Panc1 (cell line): ENCODE measurements at places on chromosomes 3 and 15. TPM values are rescaled to one million over a fixed set of nuclear protein-coding genes. Genes with fewer than 3 reads are reported as not detected.

The DIS3L gene
- 31.1 TPM for total RNA-seq

The DAZL gene
- total RNA-seq: not detected

The ACTC1 gene
- not detected for total RNA-seq

GRCh38 chr3:110971010-110971601 lies 100.5 kb upstream of the NECTIN3 start:
- no peaks in the 10 kb centered on the region for H3K27me3 ChIP-seq
- no peak overlapping the region for H3K4me3 ChIP-seq
- H3K36me3 ChIP-seq: no peaks in the 10 kb centered on the region
- H3K27ac ChIP-seq: no peak overlapping the region
- DNase-seq: no peak

- H3K36me3 ChIP-seq: no peaks in the 10 kb centered on the region
- no peak for DNase-seq
- no peaks in the 10 kb centered on the region for H3K4me1 ChIP-seq
- H3K27me3 ChIP-seq: no peaks in the 10 kb centered on the region
- H3K4me3 ChIP-seq: no peak overlapping the region
- no peak overlapping the region for H3K27ac ChIP-seq
These were observed 525.0 kb downstream of the GABRG3 start for GRCh38 chr15:27495963-27496459.

DNA sequence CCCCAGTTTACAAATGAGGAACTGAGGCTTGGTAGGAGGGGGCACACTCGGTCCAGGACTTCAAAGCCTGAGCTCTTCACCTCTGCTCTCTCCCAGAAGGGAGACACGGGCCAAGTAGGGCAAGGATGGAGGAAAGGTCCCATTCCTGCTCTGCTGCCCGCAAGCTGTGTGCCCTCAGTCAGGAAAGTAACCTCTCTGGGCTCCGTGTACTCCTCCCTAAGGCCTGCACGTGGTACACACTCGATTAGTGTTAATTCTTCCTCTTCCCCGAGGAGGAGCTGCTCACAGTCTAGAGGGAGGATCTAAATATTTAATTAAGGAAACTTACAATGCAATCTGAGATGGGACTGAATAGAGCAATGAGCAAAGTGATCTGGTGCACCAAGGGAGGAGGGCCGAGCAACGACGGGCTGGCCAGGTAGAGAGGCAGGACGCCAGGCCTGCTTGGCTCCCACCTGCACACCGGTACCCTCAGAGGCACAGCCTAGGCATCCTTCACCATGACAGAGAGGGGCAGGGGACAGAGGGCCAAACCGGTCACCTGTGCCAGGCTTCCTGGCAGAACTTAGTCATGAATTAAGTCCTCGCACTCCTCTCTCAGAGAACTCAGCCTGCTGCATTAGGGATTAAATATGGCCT lies 47.2 kb upstream of the IQSEC1 start:
- DNase-seq: no peak
- H3K4me1 ChIP-seq: no peaks in the 10 kb centered on the region
- no peak overlapping the region for H3K27ac ChIP-seq
- H3K36me3 ChIP-seq: no peaks in the 10 kb centered on the region
- H3K27me3 ChIP-seq: no peaks in the 10 kb centered on the region
- no peak overlapping the region for H3K4me3 ChIP-seq

GRCh38 chr3:35931867-35932266 lies 292.5 kb downstream of the ARPP21 start:
- H3K27ac ChIP-seq: no peak overlapping the region
- H3K36me3 ChIP-seq: no peaks in the 10 kb centered on the region
- H3K27me3 ChIP-seq: no peaks in the 10 kb centered on the region

DNA sequence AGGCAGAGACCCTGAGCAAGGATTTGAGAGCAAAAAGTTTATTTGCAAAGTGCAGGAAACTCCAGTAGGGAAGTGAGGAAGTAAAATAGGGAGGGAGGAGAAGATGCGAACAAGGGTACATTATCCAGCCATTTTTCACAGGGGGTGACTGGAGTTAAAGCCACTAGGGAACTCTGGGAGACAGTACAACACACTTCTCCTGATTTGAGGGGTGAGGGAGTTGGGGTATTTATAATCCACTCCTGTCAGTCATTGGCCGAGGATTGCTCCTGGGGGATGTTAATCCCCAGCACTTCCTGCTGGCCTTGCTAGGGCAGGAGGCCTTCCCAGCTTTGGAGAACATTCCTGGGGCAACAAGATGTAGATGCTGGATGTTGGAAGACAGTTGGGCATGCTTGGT lies 28.2 kb downstream of the CCR3 start:
- DNase-seq: no peak
- H3K27ac ChIP-seq: no peak overlapping the region
- H3K36me3 ChIP-seq: no peaks in the 10 kb centered on the region
- no peak overlapping the region for H3K4me3 ChIP-seq
- H3K27me3 ChIP-seq: 0 out of 2 replicates have a peak, but pooled peaks cover 2% of the 10 kb centered on the region
- H3K4me1 ChIP-seq: no peaks in the 10 kb centered on the region

DNA sequence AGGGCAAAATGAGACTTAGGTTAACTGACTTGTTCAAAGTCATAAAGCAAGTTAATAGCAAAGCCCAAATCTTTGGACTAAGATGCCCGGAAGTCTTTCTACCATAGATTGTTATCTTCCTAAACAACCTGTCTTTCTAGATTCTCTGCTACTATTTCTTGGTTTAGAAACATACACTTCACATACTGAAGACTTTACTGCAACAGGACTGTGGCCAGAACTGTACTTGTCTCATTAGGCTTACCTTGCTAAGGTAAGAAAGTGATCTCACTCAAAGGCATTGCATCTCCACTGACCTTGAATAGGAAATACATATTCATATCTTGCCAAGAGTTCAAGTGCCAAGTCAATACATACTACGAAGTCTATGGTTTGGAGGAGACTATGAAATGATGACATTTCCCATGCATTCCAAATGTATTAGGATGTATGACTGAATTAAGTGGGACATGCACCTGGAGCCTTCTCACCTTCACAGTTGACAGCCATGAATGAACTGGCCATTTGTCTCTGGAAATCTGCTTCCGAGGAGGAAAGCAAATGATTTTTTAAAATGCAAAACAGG lies 5.0 kb downstream of the ZDHHC3 start:
- peaks cover 4% of the 10 kb centered on the region; the same call in 1 of the 2 replicates for H3K36me3 ChIP-seq
- no peak for DNase-seq
- H3K4me3 ChIP-seq: no peak overlapping the region
- no peaks in the 10 kb centered on the region for H3K4me1 ChIP-seq
- H3K27me3 ChIP-seq: no peaks in the 10 kb centered on the region

DNA sequence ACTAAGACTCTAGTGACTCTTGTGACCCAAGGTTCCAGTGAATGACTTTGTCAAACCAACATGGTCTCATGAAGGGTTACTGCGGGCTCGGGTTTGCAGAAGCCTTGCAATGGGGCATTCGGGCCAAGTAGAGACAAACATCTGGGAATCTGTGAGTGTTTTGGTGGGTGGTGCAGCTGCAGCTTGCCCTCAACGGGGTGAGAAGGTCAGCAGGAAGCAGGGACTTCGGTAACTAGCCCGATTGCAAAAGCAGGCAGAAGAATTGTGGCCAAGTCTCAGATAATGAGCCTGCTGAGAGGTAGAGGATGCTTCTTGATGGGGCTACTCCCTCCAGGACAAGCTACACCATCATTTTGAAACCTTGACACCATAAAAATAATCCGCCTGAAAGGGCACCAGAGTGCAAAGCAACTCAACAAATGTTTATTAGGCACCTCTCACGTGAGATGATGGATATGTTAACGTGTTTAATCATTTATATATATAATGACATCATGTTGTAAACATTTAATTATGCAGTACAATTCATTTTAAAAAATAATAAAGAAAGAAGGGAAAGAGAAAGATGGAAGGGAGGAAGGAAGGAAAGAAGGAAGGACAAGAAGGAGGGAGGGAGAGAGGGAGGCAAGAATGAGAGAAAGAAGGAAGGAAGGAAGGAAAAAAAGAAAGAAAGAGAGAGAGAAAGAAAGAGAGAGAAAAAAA lies 263.9 kb upstream of the IGF1R start:
- H3K27me3 ChIP-seq: peaks cover 11% of the 10 kb centered on the region
- H3K27ac ChIP-seq: no peak overlapping the region
- no peak overlapping the region for H3K4me3 ChIP-seq

DNA sequence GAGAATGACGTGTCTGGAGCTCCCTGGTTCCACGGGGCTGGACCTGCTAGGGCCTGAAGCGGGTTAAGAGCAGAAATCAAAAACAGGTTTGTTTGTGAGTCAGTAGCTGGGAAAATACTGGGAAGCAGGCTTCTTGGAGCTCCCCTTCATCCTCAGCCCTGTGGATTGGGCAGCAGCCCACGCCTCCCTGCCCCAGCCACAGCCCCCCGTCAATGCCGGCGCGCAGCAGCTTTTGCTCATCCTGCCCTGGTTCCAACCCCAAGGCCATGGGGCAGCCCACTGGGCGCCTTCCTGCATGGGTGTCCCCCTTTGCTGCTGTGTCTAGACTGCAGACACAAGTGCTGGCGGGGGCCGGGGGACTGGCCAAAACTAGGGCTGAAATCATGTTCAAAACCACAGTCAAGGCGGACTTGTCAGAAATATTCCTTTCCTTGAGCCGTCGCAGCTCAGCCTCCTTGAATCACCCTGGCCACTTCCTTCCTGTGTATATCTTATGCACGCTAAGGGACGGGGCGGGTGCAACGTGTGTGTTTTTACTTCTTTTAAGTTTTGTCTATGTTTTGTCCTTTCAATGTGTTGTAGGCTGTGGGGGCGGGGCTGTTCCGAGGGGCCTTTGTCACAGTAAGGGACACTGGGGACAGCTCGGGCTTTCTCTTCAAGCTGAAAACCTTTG lies 108.1 kb downstream of the KLF13 start:
- no peaks in the 10 kb centered on the region for H3K27me3 ChIP-seq
- 0 out of 2 replicates have a peak, but pooled peaks cover 3% of the 10 kb centered on the region for H3K4me1 ChIP-seq
- no peak for DNase-seq
- peak overlapping the region; percentile 34; the same call in 1 of the 2 replicates for H3K4me3 ChIP-seq

GRCh38 chr15:83413054-83413719 lies 34.0 kb upstream of the SH3GL3 start:
- no peaks in the 10 kb centered on the region for H3K4me1 ChIP-seq
- H3K4me3 ChIP-seq: no peak overlapping the region
- no peaks in the 10 kb centered on the region for H3K36me3 ChIP-seq
- H3K27ac ChIP-seq: no peak overlapping the region
- no peaks in the 10 kb centered on the region for H3K27me3 ChIP-seq

GRCh38 chr3:138289701-138290100 lies 40.0 kb downstream of the NME9 start:
- H3K36me3 ChIP-seq: no peaks in the 10 kb centered on the region
- H3K4me1 ChIP-seq: no peaks in the 10 kb centered on the region
- no peak overlapping the region for H3K27ac ChIP-seq
- no peaks in the 10 kb centered on the region for H3K27me3 ChIP-seq
- H3K4me3 ChIP-seq: no peak overlapping the region

DNA sequence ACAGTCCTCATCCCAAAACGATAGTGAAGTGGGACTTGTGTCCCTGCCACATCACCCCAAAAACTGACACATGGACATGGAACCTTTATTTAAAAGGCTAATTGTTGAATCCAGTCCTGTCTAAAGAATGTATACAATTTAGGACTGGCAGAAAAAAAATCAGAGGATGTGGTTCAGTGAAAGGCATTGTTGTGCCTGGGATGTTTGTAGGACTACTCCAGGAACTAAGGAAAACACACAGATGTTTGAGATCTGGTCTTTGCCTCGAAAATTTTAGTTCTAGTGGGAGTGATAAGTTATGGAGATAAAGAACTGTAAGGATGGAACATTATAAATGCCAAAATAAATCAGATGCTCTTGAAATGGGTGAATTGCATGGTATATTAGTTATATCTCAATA lies 27.2 kb downstream of the VGLL4 start:
- no peak for DNase-seq
- no peaks in the 10 kb centered on the region for H3K27me3 ChIP-seq
- no peak overlapping the region for H3K4me3 ChIP-seq
- H3K36me3 ChIP-seq: no peaks in the 10 kb centered on the region
